Right lobe of liver (tissue), 6 donors: ENCODE measurements at places on chromosomes 2 and 18. TPM values are rescaled to one million over a fixed set of nuclear protein-coding genes. Genes with fewer than 3 reads are reported as not detected.

DNA sequence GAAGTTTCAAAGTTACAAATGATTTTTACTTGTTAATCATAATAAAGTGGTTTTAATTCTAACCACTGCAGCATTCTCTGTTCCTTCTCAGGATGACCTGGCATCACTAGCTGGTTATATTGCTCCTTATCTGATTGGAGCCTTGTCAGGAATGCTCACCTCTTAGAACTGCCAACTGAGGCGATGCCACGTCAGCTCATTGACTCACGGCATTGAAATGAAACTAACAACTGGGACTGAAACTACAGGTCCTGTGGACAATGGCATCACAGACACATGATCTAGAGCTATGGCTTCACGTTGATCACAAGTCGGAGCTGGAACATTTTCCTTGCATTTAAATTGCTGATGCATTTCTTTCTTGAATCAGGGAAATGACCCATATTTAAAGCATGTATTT, 54.9 kb upstream of the MAP2 start:
- H3K27ac ChIP-seq, result no peak overlapping the region
- no peaks in the 10 kb centered on the region for H3K4me1 ChIP-seq
- no peaks in the 10 kb centered on the region for H3K27me3 ChIP-seq
- no peaks in the 10 kb centered on the region for H3K36me3 ChIP-seq

GRCh38 chr2:188068093-188068492, 223.6 kb upstream of the GULP1 start:
- H3K4me3 ChIP-seq, result no peak overlapping the region
- H3K36me3 ChIP-seq, result no peaks in the 10 kb centered on the region
- H3K4me1 ChIP-seq, result no peaks in the 10 kb centered on the region
- H3K27ac ChIP-seq, result no peak overlapping the region
- no peaks in the 10 kb centered on the region for H3K27me3 ChIP-seq

DNA sequence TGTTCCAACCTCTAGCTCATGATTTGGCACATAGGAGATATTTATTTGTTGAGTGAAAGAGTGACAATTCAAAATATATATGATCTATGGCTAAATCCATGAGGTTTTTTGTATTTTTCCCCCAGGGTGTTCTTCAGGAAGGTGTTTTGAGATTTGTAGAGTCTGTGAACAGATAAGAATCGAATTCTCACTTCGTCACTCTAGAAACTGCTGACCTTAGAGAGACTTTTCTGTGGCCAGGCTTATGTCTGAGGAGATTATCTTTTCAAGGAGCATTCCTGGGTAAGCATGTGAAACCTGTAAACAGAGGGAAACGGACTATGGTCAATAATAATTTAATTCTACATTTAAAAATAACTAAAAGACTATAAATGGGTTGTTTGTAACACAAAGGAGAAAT, 849 bp upstream of the ITGB6 start:
- no peaks in the 10 kb centered on the region for H3K27me3 ChIP-seq
- no peak for DNase-seq
- H3K4me1 ChIP-seq, result no peaks in the 10 kb centered on the region
- no peaks in the 10 kb centered on the region for H3K36me3 ChIP-seq
- H3K27ac ChIP-seq, result no peak overlapping the region
- H3K4me3 ChIP-seq, result no peak overlapping the region

- no peaks in the 10 kb centered on the region for H3K4me1 ChIP-seq
- DNase-seq, result peak; percentile 62
- no peaks in the 10 kb centered on the region for H3K36me3 ChIP-seq
Measured at GRCh38 chr2:2057125-2057721, 273.9 kb downstream of the MYT1L start.

The TMEM247 gene
- total RNA-seq, result not detected

The TRAPPC12 gene
- 45.3 TPM for total RNA-seq
